Lower lobe of right lung (tissue), 2 donors: ENCODE measurements at places on chromosomes 7 and 10. TPM values are rescaled to one million over a fixed set of nuclear protein-coding genes. Genes with fewer than 3 reads are reported as not detected.

GRCh38 chr10:986137-986825 is 2.0 kb upstream of the GTPBP4 start:
- peaks cover 41% of the 10 kb centered on the region for H3K4me1 ChIP-seq
- H3K27ac ChIP-seq = peak overlapping the region; percentile 96
- no peaks in the 10 kb centered on the region for H3K27me3 ChIP-seq
- no peaks in the 10 kb centered on the region for H3K36me3 ChIP-seq

DNA sequence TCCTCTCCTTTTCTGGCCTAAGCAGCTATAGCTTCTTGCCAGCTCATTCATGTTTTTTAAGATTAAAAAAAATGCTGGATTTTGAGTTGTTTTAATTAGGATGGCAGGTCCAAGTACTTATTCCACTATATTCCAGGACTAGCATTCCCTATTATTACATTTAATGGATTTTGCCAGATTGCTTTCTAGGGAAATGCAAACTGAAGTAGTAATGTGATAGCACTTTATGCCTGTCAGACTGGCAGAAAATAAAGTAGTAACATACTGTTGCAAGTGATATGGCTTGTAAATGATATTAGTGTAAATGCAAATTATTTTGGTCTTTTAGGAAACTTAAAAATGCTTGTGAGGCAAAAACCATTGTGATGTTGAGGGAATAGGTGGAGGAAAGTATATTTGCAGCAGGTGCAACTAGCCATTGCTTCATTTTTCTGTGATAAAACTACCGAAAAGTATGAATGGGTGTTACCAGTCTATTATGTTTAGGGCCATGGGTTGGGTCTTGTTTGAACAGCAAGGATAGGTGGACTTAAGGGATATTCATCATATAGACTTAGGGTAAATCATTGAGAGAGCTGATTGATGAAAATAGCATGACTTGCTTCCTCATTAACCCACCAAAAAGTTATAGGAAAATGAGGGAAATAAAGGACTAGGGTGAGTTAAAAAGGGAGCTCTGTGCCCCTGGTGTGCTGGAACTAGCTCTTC is 19.9 kb downstream of the ZNRF2 start:
- DNase-seq = no peak
- peaks cover 19% of the 10 kb centered on the region for H3K4me1 ChIP-seq
- H3K27ac ChIP-seq = no peak overlapping the region
- no peaks in the 10 kb centered on the region for H3K27me3 ChIP-seq

DNA sequence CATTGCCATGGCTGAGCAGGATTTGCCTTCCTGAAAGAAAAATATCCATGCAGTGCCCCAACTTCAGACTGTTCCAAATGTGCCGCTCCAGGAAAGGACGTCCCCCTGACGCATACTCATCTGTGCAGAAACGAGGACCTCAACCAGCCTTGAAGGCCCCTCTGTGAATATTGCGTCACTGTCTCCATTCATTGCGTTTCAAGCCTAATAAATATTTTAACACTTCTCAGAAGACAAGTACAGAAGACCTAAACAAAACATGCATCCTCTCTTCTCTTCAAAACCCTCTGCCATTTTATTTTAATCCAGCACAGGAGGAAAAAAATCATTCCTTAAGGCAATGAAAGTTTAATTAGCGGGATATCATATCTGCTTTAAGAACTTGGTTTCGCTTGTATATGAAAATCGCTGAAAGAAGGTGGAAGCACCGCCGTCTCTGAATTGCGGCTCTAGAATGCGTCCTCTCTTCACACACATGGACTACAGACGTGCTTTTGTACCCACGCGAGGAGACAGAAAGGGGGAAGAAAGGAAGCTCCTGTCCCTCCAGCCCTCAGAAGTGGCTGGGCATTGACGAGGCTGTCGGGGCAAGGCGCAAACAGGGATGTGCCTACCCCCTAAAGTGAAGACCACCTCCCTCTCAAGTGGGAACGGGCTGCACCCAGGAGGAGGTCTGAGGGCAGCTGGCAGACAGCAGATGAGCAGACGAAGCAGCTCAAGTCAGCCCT is 36.8 kb downstream of the RGS10 start:
- no peak overlapping the region for H3K27ac ChIP-seq
- no peaks in the 10 kb centered on the region for H3K4me1 ChIP-seq
- H3K27me3 ChIP-seq = peaks cover 5% of the 10 kb centered on the region
- no peak for DNase-seq

DNA sequence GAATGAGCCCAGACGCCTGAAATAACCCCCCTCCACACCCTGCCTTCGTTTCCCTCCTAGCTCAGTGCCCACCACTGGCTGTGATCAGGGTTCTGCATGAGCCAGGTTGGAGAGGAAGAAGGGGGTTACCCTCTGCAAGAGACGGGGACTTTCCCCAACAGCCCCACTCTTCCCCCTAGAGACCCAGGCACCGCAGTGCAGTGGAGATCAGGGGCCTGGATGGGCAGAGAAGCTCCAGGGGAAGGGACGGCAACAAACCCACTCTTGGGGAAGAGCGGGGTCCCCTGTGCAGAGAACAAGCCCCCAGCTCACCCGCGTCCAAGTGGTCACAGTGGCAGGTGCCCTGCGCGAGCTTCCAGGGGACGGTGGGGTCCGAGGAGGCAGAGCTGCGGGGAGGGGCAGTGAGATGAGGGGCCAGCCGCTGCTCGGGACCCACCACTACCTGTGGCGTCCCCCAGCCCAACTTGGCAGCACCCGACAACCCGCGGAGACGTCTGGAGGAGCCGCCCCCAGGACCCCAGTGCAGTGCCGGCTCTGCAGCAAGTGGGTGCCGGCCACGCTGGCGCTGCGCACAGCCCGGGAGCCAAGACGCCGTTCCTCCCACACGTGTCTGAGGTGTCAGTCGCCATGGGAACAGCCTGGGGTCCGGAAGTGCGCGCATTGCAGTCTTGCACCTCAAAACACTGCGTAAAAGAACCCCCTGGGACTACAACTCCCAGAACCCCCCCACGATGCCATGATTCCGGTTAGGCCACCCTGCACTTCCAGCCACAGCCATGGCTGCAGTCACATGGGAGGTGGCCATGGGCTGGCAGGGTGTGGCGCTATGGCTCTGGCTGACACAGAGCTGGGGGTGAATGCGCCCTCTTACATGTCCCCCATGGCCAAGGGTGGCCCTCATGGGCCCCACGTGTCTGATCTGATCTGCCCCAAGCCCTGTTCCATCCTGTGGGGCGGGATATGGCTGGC is 45.8 kb upstream of the WIPI2 start:
- H3K4me3 ChIP-seq = no peak overlapping the region
- DNase-seq = no peak
- no peaks in the 10 kb centered on the region for H3K36me3 ChIP-seq
- H3K27ac ChIP-seq = no peak overlapping the region
- H3K27me3 ChIP-seq = no peaks in the 10 kb centered on the region

DNA sequence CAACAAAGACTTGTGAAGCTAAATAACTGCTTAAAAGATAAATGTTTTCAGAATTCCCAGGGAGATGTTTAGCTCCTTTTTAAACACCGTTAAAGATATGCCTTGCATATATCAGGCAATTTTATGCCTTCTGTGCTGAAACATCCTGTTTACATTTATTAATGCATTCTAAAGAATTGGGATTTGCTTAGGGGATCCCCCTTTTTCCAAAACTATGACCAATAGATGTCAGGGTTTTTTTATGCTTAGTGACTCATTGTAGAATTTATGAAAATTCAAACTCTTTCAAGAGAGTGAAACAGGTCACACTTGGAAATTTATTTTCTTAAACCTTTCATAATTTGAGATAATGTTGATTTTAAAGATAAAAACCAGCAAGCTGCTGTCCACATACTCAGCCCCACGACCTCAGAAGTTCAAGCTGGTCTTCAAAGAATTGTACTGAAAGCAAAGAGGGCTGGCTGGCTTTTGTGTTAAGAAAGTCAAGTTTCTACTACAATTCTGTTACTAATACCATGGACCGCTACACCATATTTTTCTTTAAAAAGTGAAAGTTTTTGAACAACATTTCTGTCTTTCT is 411.8 kb downstream of the ETV1 start:
- H3K27me3 ChIP-seq = no peaks in the 10 kb centered on the region
- no peak overlapping the region for H3K27ac ChIP-seq
- no peaks in the 10 kb centered on the region for H3K36me3 ChIP-seq

- H3K36me3 ChIP-seq = peaks cover 14% of the 10 kb centered on the region
- H3K4me3 ChIP-seq = no peak overlapping the region
- H3K4me1 ChIP-seq = peaks cover 77% of the 10 kb centered on the region
- H3K27ac ChIP-seq = peak overlapping the region; percentile 79
- no peak for DNase-seq
Measured at GRCh38 chr7:131056007-131056406, 271.7 kb upstream of the MKLN1 start.

DNA sequence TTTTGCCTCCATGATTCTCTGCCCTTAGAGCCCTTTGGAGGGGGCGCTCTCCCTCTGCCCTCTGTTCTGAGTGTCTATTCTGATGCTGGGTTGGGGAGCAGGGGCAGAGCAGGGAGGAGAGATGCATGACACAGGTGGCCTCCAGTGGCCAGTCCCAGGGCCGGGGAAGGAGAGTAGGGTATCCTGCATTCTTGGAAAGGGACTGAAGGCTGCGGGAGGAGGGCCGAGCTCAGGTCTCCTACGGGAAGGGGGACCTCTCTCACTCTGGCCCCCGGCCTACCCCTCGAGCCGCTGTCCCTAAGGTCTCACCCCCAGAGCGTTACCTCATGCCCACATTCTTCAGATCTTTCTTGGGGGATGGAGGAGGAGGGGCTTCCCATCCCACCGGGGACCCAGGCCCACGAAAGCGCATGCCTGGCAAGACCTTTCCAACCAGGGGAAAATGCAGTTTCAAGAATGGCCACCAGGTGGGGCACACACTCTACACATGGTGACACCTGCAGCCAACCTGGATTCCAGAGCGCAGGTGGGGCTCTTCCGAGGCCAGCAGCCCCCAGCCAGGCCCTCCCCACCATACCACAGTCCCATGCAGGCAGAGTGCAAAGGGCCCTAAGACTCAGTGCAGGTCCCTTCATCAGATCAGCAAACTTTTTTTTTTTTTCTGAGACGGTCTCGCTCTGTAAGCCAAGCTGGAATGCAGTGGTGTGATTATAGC is 86.4 kb downstream of the MYL10 start:
- H3K4me3 ChIP-seq = no peak overlapping the region
- peak; percentile 64 for DNase-seq
- no peaks in the 10 kb centered on the region for H3K27me3 ChIP-seq
- no peaks in the 10 kb centered on the region for H3K4me1 ChIP-seq

GRCh38 chr7:2513702-2514101 is 5.9 kb upstream of the LFNG start:
- H3K4me1 ChIP-seq = peaks cover 47% of the 10 kb centered on the region
- H3K4me3 ChIP-seq = no peak overlapping the region
- H3K36me3 ChIP-seq = no peaks in the 10 kb centered on the region
- H3K27me3 ChIP-seq = no peaks in the 10 kb centered on the region
- DNase-seq = no peak
- H3K27ac ChIP-seq = no peak overlapping the region

DNA sequence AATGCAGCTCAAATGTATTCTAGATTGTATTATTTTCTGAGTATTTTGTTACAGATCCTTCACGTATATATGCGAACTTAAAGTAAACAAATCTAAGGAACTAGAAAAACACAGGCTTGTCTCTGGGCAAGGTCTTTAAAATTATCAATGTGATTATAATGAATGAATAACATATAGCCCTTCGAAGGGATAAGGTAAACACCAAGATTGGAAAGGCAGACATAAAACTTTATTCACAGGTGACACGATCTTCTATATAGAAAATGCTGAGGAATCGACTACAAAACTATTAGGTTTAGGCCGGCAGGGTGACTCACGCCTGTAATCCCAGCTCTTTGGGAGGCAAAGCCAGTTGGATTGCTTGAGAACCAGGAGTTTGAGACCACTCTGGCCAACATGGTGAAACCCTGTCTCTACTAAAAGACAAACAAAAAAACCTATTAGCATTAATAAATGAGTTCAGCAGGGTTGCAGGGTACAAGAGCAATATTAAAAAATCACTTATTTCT is 80.4 kb downstream of the CNNM2 start:
- DNase-seq = no peak
- H3K4me3 ChIP-seq = no peak overlapping the region
- H3K4me1 ChIP-seq = no peaks in the 10 kb centered on the region
- no peaks in the 10 kb centered on the region for H3K36me3 ChIP-seq

DNA sequence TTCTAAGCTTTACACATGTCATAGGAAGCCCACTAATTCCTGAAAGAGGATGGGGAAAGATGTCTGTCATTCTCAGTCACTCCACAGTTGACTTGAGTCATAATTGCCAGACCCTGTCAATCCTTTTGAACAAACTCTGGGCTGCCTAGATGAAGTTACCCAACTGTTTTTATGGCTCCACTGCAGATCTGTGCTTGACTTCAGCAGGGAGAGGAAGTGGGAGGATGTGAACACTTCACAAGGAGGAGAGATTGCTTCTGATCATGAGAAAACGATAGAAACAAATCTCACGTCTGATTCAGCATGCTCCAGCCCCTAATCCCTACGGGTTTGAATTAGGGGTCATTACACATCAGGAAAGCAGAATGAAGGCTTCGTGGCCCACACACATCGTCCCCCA is 596.6 kb upstream of the CELF2 start:
- no peaks in the 10 kb centered on the region for H3K27me3 ChIP-seq
- no peak for DNase-seq
- no peaks in the 10 kb centered on the region for H3K4me1 ChIP-seq
- no peaks in the 10 kb centered on the region for H3K36me3 ChIP-seq

GRCh38 chr10:34864149-34865067 is 49.3 kb upstream of the PARD3 start:
- peaks cover 36% of the 10 kb centered on the region for H3K4me1 ChIP-seq
- no peak for DNase-seq
- no peaks in the 10 kb centered on the region for H3K36me3 ChIP-seq
- no peak overlapping the region for H3K4me3 ChIP-seq
- H3K27me3 ChIP-seq = no peaks in the 10 kb centered on the region

- H3K27ac ChIP-seq = peak overlapping the region; percentile 59
- no peaks in the 10 kb centered on the region for H3K27me3 ChIP-seq
- no peaks in the 10 kb centered on the region for H3K36me3 ChIP-seq
- peak; percentile 49 for DNase-seq
- H3K4me3 ChIP-seq = peak overlapping the region; percentile 29
Measured at GRCh38 chr7:132655131-132655727, 79.0 kb upstream of the PLXNA4 start.

DNA sequence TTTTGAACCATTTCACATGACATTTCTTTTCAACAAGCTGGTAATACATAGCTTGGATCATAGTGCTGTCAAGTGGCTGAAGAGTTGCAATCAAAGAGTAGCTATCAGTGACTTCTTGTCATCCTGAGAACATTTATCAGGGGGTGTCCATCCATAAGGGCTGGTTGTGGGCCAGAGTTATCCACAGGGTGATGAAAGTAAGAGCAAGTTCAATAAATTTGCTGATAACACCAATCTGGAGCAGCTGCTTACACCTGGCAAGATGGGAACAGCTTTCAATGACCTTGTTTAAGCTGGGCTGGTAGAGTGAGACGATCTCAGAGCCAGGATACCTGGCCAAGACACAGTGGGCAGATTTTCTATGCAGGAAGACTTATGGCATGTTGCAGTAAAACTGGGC is 96.3 kb upstream of the IMMP2L start:
- DNase-seq = no peak
- H3K4me3 ChIP-seq = no peak overlapping the region
- no peaks in the 10 kb centered on the region for H3K27me3 ChIP-seq
- H3K27ac ChIP-seq = no peak overlapping the region

Gene FOXI2
- total RNA-seq = not detected

Gene DGKI
- total RNA-seq = 0.09 TPM

Gene GIMAP6
- 69.3 TPM for total RNA-seq

Gene OGDH
- 132 TPM for total RNA-seq

Gene CADPS2
- total RNA-seq = 41.1 TPM

Gene ABCB1
- total RNA-seq = 4.3 TPM

Gene SPDYE11
- not detected for total RNA-seq

Gene LLCFC1
- not detected for total RNA-seq

Gene AMPH
- total RNA-seq = 1.2 TPM

Gene SLC39A12
- total RNA-seq = 0.41 TPM

Gene ANKRD1
- 47.5 TPM for total RNA-seq

Gene PLAC9
- total RNA-seq = 38.0 TPM

Gene SLC13A1
- total RNA-seq = not detected

Gene ZNF239
- 2.1 TPM for total RNA-seq

Gene PCDH15
- 2.1 TPM for total RNA-seq

Gene GALNT11
- 39.6 TPM for total RNA-seq
